ENCODE measurements at places on chromosomes 2 and 18.

DNA sequence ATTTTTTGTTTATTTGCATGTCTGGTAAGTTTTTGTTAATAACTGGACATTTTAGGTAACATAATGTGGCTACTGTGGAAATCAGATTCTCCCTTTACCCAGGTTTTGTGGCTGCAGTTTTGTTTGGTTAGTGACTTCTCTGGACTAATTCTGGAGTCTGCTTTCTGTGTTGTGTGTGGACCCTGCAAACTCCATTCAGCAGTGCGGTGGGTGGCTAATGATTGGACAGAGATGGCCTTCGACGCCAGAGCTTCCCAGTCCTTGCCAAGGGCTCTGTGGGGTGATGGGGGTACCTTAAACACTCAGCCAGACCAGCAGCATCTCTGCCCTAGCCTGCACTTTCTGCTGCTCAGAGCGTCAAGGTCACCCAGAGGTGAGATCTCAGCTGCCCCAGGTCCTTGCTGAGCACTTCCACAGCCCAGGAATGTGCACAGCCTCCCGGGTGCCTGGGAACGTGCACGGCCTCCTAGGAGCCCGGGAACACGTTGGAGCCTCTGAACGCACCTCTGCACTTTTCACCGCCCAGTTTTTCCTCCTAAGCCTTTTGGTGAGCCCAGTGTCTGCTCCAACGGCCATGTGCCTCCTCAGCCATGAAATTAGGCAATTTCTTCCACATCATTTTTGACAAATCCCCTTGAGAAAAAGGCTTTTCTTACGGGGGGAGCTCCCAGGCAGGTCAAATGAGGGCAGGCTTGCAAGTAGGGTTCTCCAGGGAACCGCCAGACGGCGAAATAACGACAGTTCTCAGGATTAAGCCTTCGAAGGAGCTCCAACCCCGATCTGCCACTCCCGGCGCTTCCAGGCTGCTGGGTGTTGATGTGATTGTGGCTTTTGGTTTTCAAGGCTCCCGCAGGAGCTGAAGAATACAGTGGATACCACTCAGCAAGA lies 35.2 kb upstream of the KLF11 start:
- no peak for DNase-seq

DNA sequence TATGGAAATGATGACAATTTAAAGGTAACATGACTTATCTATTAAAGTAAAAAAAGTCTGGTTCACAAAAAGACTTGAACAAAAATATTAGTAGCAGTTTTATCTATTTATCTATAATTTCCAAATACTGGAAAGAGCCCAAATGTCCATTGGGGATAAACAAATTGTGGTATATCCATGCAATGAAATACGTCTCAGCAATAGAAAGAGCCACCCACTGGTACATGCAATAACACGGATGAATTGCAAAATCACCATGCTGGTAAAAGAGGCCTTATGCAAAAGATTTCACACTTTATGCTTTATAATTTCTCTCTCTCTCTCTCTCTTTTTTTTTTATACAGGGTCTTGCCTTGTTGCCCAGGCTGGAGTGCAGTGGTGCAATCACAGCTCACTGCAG lies 91.4 kb upstream of the ASAP2 start:
- no peak for DNase-seq

DNA sequence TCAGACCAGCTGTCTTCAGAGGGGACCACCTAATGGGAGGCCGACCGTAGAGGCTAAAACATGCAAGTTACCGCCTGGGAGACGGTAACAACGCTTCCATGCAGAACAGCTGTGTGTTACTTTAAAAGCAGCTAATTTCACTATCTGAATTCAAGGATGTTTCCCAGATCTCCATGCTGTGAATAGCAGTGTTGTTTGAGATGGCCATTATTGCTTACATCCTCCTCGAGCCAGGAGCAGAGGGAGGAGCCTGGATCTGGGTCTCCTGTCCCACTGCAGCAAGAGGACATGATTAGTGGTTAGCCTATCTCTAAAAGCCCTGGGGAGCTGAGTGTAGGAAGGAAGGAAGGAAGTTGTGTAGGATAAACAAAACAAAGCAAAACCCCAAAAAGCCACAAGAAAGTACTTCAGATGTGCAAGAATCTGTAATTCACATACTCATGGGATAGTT lies 50.9 kb downstream of the ACTR2 start:
- DNase-seq = no peak

DNA sequence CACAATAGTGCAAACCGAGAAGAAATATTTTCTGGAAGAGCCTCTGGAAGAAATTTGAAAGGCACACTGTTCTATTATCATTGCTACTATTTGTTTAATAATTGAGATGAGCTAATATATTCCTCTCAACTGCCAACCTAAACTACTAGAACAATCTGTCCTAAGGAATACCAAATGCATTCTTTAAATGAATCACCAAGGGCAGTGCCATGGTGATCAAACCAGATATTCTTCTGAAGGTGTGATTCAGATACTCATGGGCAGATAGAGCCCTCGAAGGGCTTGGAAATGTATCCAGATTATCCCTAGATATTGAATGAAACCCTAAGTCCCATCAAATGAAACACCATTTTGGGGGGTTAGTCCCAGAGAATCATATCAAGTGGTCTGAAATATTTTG lies 76.6 kb downstream of the FIGN start:
- no peak for DNase-seq

DNA sequence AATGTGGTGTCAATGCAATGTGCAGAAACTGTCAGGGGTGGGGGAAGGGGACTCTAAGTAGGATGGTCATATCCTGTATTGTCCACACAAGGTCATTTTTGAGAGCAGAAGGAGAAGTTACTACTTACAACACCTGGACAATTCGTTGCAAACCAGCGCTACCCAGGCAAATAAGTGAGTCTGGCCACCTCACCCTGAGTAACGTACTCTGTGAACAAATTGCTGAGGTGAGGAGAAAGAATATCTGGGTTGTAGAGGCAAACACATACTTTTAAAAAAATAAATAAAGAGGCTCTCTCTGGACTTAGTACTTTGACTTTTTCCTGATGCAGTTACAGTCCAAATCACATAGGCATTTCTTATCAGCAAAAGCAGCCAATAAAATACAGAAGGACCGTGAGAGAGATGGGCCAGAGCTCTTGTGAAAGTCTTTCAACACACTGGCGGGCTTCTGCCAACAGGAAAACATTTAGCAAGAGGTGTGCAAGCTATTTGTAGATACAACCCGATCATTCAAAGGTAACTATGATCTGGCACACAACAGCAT lies 268.2 kb upstream of the ID2 start:
- DNase-seq = no peak

- DNase-seq = no peak
These were observed 48.6 kb downstream of the GYPC start for GRCh38 chr2:126704434-126705160.

GRCh38 chr18:53586923-53587322 lies 637.5 kb downstream of the MBD2 start:
- no peak for DNase-seq

Measured in neural crest cell (in vitro differentiated cells).